Stimulated activated CD4-positive, alpha-beta T cell treated with anti-CD3 and anti-CD28 coated beads, TNF-alpha, amount 100 ng/mL, for 1 hour (primary cell): ENCODE measurements at places on chromosomes 7 and 10.

GRCh38 chr7:116569737-116570136 is 44.9 kb downstream of the CAV1 start:
- no peak for DNase-seq

DNA sequence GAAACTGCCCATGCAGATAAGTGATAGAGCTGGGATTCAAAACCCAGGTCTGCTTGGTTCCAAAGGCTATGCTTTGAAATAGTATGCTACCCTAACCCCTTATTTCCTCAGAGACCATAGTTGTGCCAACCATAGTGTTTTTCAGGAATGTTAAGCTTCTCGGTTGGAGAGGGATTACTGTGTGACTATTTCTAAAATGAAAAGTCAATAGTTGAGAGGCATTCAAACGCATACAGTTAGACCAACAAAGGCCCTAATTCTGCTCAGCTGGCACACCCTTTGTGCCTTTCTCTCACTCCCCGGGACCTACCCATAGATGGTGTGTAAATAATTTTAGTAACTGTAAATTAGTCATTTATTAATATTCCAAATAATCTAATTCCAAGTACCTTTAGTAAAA is 64.6 kb upstream of the RNF148 start:
- no peak for DNase-seq

DNA sequence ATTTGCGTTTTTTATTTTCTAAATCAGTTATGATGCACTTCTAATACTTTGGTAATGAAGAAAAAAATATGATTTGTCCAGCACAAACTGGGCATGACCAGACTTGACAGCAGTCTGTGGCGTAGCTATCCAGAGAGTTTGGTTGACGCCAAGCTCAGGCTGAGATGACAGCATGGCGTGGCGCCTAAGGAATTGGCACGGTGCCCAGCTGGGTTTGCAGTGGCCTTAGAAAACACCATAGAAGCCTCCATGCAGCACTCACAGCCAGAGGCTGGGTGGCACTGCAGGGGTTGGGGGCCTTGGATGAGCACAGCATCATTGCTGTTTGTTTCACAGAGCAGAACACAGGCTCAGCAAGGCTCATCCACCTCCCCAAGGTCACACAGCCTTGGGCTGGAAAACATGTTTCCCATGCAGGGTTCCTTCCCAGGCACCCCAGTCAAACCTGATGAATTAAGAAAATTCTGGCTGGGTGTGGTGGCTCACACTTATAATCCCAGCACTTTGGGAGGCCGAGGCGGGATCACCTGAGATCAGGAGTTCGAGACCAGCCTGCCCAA is 88.9 kb downstream of the GTF2IRD1 start:
- DNase-seq: no peak

GRCh38 chr7:20507157-20507556 is 108.3 kb upstream of the ABCB5 start:
- DNase-seq: no peak

GRCh38 chr7:32871624-32872371 is 19.8 kb downstream of the KBTBD2 start:
- no peak for DNase-seq

- no peak for DNase-seq
Observed at GRCh38 chr10:52609071-52609470, 163.5 kb downstream of the MBL2 start.

DNA sequence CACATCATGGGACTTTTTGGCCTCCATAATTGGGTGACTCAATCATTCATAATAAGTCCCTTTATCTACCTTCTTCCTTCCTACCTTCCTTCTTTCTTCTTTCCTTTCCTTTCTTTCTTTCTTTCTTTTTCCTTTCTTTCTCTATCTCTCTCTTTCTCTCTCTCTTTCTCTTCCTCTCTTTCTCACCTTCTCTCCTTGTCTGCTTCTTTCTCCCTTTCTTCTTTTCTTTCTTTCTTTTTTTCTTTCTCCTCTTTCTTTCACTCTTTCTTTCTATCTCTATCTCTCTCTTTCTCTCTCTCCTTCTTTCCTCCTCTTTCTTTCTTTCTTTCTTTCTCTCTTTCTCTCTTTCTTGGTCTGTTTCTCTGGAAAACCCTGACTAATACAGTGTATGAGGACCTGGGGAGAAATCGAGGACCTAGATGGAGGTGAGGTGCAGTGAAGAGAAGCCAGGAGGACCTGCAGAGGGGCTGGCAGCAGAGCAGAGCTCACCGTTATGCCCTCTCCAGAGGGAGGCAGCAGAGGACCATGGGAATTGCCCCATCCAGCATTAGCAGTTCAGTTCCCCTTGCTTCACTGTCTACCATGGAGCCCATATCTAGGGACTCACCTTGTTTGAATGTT is 52.7 kb upstream of the BTRC start:
- no peak for DNase-seq

DNA sequence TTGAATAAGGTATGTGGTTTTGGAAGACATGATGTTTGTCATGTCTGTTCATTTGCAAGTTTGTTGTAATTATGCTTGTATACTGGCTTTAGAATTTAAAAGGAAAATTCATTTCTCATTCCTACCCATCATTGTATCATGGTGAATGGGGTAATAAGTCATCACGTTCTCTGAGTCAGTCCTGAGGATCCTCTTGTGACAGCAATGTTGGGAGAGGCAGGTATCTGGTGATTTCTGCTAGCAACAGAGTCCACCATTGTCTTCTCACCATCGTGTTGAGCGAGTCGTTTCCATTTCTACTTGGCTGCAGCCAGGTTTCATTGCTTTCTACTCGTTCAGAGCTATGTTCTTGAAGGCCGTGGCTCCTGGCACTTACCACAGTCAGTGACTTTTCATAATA is 16.3 kb downstream of the CUL1 start:
- DNase-seq: no peak

- no peak for DNase-seq
Observed at GRCh38 chr7:142871260-142872105, 14.1 kb downstream of the TRPV6 start.

- DNase-seq: no peak
Observed at GRCh38 chr7:106848851-106849442, 16.1 kb upstream of the PIK3CG start.

DNA sequence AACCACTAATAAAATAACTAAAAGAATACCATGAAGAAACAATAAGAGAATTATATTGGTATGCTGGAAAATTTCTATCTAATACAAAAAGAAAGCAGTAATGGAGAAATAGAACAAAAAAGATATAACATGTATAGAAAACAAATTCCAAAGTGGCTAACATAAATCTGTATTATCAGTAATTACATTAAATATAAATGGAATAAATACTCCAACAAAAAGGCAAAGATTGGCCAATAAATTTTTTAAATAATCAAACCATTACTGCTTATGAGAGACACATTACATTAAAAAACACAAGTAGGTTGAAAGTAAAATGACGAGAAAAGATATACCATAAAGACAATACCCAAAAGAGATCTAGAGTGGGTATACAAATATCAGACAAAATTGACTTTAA is 90.0 kb downstream of the ARHGAP22 start:
- DNase-seq: no peak

DNA sequence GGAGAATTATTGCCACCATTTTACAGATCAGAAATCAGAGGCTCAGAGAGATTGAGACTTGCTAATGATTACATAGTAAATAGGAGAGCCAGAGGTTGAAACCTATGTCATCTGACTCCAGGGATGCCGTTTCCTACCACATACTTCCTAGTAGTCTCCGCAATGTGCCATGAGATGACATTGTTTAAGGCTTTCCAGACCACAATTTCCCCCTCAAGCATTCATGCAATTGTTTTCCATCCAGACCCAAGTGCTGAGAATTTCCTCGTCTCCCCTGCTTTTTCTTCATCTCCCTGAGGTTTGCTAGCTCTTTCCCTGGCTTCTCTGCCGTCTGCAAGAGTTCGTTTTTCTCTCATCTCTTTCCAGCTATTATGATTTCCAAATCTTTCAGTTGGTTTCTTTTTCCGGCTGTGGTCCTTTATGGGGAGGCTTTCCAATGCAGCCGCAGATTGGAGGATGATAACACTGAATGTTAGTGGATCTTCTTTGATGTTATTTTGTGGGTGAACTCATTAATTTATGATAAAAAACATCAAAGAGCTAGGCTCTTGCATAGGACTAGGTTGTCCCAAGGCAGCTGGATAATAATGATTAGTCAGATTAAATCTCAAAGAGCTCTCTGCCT is 6.9 kb upstream of the GOLGA7B start:
- no peak for DNase-seq
